ENCODE measurements at places on chromosomes 13 and 19.

DNA sequence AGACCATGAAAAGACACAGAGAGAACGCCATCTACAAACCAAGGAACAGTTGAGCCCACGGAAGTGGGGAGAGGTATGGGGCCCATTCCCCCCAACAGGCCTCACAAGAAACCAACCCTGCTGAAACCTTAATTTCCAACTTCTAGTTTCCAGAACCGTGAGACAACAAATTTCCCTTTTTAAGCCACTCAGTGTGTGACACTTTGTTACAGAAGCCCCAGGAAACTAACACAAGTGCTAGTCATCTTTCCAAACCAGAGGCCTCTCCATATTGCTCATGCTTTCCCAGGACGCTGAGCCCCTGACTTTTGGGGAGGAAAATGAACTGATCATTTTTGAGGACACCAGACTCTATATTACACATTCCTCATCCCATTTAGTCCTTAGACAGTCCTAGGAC lies 186.8 kb downstream of the NUFIP1 start:
- no peak for DNase-seq

- no peak for DNase-seq
Observed at GRCh38 chr13:100301418-100301817, 212.5 kb downstream of the PCCA start.

DNA sequence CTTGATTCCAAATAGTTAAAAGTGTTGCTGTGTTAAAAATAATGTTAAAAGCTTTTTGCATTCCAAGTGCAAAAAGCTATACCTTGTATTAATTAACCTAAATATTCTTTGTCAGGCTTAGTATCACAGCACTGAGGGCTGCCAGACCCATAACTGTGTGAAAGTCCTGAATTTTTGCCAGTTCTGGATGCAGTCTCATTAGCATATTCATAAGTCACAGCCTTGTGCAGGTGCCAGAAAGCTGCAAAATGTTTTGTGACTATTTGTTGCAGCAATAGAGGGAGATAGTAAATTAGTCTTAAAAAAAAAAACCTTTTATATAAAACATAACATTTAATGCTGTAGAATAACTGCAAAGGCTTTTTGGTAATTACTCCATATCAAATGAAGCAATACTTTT lies 56.6 kb downstream of the SLITRK1 start:
- DNase-seq = no peak

- DNase-seq = no peak
Observed at GRCh38 chr13:28110414-28110813, 10.0 kb upstream of the FLT3 start.

DNA sequence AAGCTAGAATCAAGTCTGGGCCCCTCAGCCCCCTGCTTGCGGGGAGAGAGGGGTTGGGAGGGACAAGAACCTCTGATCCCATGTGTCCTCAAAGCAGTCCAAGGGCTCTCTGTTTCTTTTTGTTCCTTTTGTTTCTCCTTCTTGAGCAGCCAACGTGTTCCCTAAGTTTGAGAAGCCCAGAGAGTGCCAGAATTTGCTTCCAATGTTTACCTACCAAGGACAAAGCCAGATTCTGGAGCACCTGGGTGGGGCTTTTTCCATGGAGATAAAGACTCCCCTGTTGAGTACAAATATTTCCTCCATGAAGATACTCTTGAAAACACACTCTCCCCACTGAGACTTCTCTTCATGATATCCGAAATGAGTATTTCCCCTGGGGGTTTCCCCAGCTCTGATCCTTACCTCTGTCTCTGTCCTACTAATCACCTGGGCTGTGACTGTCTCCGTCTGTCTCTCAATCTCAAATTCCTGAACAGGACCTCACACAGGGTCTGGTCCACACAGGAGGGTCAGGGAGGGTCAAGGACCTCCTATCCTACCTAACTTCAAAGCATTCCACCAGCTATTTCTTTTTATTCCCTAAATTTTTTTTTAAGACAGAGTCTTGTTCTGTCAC lies 27.4 kb downstream of the CD177 start:
- DNase-seq = no peak

DNA sequence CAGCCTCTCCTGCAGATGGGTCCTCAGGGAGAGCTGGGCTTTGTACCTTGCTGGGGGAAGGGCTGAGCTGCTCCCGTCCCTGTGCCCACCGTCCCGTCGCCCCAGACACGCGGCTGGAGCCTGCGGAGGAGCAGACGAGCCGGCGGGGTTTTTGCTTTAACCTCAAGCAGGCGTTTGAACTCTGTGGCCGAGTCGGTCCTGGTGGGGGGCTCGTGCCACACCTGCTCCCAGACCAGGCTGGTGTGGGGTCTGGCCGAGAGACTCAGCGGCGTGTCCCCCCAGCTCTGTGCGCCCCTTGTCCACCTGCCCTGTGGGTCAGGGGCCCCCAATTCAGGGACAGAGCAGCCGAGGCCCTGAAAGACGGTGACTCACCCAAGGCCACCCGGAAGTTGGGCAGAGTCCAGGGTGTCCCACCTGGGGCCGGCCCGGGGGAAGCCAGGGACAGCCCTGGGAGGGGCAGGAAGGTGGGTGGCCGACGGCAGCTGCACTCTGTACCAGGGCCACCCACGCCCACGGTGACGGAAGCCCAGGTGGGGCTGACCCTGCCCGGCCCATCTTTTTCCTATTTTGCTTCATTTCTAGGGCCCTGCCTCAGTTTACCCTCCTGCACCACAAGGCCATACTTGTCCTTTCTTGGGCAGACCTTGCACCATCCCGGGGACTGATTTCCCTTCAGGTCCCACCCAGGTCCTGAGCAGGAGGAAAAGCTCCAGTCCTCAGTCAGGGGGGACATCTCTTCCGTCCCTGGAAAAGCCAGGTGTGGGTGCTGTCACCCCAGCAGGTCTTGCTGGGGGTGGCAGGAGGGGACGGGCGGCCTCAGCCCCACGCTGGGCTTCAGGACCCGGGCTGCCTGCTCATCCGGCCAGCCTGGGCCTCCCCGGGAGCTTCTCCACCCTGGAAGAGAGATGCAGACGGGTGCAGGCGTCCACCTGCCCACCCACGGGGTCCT lies 5.3 kb downstream of the EFNA2 start:
- DNase-seq = no peak

DNA sequence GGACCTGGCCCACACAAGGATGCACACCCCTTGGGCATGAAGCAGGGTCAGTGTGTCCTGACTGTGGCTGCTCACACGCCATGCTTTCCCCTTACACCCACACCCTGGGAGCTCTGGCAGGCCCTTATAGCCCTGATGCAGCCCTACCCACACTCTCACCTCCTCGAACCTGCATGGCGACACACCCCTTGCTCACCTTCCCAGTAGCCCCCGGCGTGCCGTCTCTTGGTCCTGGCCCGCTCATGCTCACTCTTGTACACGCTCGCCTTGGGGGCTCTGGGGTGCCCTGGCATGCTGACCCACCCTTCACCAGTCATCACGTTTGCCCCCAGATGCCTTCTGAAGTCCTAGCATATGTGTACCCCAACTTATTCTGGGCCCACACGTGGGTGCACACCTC lies 56.1 kb downstream of the MAP4K1 start:
- no peak for DNase-seq

DNA sequence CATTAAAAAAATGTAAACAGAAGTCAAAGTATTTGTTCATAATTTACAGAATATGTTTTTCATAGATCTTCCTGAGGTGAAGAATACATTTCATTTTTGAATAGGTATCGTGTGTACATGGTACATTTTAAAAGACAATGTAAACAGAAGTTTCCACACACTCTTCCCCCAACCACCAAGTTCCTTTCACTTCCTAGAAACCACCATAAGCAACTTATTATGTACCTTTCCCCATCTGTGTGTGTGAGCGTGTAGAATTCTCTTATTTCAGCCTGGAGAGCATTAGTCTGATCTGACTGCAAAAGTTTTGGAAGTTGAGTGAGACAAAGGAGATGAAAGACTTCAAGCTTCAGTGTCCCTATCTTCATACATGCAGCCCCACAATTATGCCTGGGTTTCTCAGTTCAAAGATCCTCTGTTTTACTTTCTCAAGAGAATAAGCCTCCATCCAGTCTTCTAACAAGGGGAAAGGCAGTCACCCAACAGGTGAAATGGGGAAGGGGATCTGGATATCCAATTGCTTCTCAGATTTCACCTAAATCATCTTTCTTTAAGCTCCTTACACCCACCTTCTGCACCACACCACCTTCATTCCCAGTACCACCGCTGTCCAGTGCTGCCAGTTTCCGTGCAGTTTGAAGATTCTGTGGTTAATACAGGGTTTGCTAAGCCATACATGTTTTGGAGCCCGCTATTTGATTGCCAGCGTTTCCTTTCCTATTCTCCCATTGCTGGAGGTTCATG lies 2.1 kb downstream of the TEX30 start:
- DNase-seq = no peak

DNA sequence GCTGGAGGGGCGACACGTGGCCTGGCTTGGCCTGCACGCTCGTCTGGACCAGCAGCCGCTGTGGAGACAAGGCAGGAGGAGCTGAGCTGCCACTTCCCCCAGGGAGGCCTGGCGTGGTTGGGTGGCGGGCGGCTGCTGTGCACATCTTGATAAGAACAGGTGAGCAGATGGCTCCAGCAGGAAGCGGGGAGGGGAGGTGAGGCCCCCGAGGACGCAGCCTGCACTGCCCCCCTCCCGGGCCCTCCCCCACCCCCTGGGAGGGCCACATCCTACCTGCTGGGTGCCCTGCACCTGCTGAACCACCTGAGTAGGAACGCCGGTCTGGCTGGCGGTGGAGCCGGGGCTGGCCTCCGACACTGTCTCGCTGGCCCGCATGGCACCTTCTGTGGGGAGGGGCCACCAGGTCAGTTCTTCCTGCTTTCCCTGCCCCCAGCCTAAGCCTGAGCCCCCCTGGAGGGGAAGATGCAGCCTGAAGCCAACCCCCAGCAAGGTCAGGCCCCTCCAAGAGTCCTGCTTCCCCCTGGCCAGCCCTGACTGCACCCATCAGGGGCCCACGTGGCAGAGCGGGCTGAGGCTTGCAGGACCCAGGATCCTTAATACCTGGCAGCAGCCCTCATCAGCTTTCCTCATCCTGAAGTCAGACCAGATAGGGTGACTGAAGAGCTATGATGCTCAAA lies 22.8 kb downstream of the RFX1 start:
- DNase-seq = no peak

DNA sequence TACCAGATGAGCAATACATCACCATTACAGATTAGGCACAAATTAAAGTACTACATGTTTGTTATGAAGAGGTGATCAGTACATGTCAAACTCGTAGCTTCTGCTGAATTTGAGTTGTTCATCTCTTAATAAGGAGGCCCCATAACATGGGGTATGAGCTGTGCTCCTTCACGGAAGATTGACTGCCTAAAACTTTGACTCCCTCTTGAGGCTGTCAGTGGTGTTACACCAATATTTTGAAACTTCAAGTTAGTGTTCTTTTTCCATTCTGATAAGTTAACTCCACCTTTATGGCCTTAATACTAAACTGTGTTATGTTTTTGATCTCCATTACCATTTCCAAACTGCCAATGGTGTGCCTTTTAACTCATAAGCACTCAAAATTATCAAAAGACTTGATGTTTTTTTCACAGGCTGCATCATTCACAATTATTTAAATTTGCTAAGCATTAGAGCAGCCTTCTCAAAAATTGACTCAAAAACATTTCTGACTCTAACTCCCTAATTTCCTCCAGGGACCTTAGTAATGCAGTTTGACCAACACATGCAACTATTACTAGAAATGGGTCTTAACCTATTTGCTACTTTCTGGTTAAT lies 1591.5 kb downstream of the PCDH9 start:
- peak; percentile 33 for DNase-seq

DNA sequence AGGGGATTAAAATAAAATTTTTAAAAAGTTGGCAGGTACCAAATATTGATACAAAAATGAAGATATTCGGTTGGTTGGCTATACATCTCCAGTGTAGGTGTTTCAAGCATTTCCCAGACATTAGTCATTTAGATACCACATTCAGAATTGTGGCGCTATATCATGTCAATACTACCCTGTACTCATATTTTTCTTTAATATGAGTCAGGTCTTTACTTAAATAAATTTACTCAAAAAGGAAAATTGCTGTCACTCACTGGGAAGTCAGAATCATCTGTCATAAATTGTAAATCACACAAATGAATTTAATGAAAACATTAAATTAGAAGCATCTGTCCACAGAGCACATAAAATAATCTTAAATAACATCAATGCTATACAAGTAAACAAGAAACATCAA lies 134.2 kb downstream of the TSHZ3 start:
- no peak for DNase-seq

DNA sequence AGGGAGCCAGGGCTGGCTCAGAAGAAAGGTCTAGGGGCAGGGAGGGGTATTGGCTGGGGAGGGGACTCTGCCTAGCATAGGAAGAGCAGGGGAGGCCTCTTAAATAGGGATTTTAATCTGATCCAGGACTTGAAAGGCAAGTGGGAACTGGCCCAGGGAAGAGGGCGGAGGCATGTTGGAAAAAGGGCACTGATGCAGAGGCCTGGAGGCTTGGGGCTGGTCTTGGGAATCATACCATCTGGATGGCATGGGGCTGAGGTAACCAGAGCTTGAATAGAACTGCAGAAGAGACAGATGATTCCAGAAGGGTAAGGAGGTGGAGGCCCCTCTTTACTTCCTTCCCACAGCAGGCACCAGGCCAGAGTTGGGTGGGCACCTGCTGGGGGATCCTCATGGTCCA lies 29.1 kb downstream of the CERS4 start:
- no peak for DNase-seq

- DNase-seq = no peak
Observed at GRCh38 chr13:97000295-97000925, 6.1 kb upstream of the OXGR1 start.

DNA sequence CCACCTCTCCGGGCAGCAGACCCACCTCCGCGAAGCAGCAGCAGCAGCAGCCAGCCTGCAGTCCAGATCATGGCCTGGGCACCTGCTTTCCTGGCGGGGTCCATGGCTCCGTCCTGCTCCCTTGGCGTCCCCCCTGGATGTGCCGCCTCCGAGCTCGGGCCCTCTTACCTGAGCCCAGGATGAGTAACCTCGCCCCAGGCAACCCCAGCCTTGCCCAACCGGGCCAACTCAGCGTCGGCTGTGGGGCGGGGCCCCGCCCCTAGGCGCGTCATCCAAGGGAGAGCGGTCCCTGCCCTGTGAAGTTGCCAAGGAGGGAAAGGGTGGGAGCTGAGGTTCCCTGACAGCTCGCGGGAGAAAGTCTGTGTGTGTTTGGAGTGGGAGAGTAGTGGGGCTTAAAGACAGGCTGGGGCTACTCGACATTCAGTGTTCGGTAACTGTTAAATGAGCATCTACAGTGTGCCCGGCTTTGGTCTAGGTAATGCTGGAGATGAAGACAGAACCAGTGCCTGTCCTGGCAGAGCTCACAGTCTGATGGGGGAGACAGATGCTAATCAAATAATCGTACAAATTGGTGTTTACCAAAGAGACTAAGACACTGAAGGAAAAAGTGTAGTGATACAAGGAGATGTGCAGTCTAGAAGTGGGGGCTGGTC lies at the start of gene LYPD3:
LYPD3 (minus strand) TSS at position 141 of the 653 bp plus-strand sequence; CDS start at position 104, 37 bp downstream.
- DNase-seq = no peak

- no peak for DNase-seq
Observed at GRCh38 chr13:80705371-80706163, 364.6 kb upstream of the SPRY2 start.

- no peak for DNase-seq
Observed at GRCh38 chr13:28754698-28755545, 36.2 kb upstream of the SLC46A3 start.

DNA sequence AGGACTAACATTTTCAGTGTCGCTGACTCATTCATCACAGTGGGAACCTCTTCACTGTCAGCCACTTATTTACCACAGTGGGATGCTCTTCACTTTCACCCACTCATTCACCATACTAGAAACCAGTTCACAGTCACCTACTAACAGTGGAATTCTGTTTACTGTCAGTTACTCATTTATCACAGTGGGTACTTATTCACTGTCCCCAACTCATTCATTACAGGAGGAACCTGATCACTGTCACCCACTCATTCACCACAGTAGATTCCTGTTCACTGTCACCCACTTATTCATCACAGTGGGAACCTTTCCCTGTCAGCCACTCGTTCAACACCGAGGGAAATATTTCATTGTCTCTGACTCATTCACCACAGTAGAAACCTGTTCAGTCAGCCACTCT lies 10.1 kb upstream of the ZNF85 start:
- no peak for DNase-seq

All from iPS DF 6.9 (cell line).